ENCODE measurements at places on chromosomes 4 and X.

GRCh38 chrX:119529345-119530276 lies 35.6 kb downstream of the STEEP1 start:
- no peak for DNase-seq

DNA sequence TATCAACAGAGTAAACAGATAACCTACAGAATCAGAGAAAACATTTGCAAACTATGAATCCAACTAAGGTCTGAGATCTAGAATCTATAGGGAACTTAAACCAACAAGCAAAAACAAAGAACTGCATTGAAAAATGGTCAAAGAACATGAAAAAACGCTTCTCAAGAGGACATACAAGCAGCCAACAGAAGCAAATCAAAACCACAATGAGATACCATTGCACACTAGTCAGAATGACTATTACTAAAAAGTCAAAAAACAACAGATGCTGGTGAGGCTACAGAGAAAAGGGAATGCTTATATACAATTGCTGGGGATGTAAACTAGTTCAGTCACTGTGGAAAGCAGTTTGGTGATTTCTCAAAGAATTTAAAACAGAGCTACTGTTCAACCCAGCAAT lies 255.7 kb downstream of the TMEM47 start:
- no peak for DNase-seq

DNA sequence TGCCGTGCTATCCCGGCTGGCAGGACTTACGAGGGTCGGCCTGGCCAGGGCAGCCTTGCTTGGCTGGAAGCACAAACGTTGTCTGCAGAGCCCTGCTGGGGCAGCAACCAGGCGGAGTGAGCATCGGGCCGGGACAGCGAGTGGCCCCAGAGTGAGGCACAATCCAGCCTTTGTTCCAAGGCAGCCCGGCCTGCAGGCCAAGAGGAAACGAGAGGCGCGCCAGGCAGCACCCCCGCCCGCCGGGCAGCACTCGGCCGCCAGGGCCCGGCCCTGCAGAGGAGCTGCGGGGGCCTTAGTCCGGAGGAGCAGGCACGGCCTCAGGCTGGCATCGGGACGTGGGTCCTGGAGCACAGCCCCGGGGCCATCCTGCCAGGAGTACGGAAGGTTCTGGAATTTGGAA lies 24.1 kb downstream of the FGFRL1 start:
- peak; percentile 87 for DNase-seq

GRCh38 chr4:173111031-173111430 lies 57.6 kb upstream of the GALNT7 start:
- no peak for DNase-seq

DNA sequence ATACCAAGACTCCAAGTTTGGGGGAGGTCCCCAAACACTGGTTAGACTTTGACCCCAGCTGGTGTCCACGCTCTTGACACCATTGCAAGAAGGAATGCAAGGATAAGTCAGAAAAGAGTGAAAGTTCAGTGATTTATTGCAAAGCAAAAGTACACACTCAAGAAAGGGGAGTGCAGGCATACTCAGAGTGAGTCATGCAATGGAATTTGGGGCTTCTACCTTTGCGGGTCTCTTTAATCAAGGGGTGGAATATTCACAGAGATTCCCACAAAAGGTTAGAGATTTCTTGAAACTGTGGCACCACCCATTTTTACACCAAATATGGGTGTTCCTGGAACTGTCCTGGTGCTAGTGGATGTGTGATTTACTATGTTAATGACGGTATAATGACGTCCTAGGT lies 5.2 kb upstream of the SMIM10L2A start:
- DNase-seq, result no peak

GRCh38 chrX:150602743-150603142 lies 34.3 kb downstream of the MTM1 start:
- no peak for DNase-seq

- DNase-seq, result no peak
Measured at GRCh38 chrX:110755061-110755460, 40.6 kb downstream of the CHRDL1 start.

DNA sequence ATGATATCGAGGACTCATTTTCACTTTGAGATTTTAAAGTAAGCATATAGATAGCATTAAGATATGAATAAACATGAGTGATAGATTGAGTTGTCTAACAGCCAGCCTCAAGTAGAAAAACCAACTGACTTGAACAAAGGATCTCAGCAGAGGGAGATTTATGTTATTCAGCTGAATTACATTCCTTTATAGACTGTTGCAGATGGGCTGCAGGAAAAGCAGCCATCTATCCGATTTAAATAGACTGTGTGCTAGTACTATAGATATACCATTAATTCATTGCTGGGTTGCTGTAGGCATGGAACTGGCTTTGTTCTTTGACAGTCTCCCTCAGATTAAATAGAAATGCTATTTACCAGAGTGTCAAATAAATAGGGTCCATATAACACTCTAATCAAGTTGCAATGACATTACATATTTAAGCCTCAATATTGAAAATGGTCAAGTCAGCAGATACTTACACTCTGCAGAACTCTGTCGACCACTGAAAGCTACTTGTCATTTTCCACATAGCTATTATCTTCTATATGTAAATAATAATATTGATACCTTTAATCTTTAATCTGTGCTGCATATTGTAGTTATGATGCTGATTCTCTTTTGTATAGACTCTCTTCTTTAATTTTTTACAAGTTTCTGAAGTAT lies 750.8 kb downstream of the CENPC start:
- DNase-seq, result no peak

GRCh38 chr4:123246085-123246484 lies 150.5 kb upstream of the SPRY1 start:
- no peak for DNase-seq

- DNase-seq, result no peak
Measured at GRCh38 chr4:163762741-163763140, 268.3 kb downstream of the TMA16 start.

- no peak for DNase-seq
Measured at GRCh38 chr4:3724319-3725231, 41.6 kb upstream of the ADRA2C start.

DNA sequence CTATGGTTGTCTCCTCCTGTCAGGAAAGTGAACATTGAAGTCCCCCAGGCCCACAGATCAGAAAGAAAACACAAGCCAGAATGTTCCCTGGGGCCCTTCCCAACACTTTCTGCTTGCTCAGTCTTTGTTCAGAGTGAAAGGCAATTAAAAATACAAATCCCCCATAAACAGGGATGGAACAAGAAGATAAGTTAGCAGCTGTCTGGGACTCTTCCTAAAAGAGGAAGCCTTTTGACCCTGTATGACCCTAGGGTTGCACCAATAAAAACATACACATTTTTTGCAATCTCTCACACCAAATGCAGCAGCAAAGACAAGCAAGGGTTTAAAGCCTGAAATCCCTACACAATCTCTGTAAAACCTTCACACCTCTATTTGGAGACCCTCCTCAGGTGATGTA lies 22.6 kb downstream of the IRF2 start:
- DNase-seq, result no peak

DNA sequence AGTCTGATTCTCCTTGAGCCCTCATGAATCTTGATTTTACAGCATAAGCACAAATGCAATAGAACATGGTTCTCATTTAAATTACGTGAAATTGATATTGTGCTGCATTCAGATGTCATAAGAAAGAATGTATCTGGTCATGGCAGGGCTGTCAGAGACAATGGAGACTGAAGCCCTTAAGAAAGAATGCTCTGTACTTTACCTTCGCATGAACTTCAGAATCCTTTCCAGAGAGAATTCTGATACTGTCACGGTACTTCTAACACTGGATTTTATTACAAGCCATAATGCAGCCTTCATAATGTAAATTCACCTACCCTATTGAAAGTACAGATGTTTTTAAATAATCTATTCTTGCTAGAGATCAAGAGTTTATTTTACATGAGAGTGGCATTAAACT lies 677.9 kb upstream of the ADGRL3 start:
- no peak for DNase-seq

GRCh38 chr4:181017038-181017437 lies 1226.2 kb upstream of the TENM3 start:
- no peak for DNase-seq

- DNase-seq, result no peak
Measured at GRCh38 chr4:111502626-111503025, 642.6 kb upstream of the FAM241A start.

GRCh38 chrX:123833387-123833786 lies 26.5 kb upstream of the XIAP start:
- DNase-seq, result peak; percentile 65

- DNase-seq, result no peak
Measured at GRCh38 chr4:88674979-88675378, 22.6 kb downstream of the NAP1L5 start.

GRCh38 chr4:39637221-39637585 lies 1.5 kb downstream of the SMIM14 start:
- no peak for DNase-seq

DNA sequence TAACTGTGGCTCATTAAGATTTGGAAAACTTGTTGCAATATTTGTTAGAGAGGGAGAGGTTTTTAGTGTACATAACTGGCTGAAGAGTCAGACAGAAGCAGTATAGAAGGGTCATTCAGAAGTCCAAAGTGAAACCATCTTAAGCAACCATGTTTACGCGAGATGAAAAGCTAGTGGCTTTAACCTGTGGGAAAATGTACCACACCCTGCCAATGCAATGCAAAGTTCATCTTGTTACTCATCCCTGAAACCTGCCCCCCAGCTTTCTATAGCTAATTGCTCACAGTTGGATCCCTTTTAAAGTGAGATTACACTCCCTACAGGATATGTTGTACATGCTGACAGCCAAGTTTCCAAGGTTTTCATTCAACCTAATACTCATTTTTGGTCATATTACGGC lies 96.7 kb upstream of the RAPGEF2 start:
- no peak for DNase-seq

- DNase-seq, result no peak
Measured at GRCh38 chrX:116111934-116112595, 58.5 kb upstream of the AGTR2 start.

- DNase-seq, result no peak
Measured at GRCh38 chr4:41389356-41389755, 132.6 kb downstream of the UCHL1 start.

DNA sequence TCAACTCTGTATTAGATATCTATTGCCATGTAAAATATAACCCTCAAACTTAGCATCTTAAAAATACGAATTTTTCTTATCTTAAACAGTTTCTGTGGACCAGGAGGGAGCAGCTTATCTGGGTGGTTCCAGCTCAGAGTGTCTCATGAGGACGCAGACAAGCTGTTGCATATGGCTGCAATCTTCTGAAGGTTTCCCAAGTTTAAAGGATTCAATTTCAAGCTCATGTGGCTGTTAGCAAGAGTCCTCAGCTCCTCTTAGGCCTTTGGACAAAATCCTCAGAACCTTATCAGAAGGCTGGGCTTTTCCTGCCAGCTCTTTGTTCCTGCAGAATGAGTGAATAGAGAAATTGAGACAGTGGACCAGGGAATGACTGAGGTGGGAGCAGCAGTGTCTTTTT lies 2.8 kb upstream of the CTSO start:
- DNase-seq, result no peak

DNA sequence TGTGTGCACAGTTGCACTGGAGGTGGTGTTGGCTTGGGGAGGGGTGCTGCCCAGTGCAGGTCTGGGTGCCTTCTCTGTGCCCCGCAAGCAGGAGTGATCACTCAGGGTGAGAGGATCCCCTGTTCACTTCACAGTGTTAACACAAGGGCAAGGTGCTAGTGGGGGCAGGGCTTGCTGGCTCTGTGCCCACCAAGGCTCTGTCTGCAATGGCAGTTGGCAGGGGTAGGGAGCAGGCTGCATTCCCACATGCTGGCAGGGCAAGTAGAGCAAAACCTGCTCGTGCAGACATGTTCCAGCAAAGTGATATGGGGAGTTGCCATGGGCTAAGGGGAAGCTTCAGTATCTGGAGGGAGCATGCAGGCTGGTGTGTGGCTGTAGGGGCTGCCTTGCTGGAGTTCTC lies 428.0 kb downstream of the ZNF674 start:
- DNase-seq, result no peak

DNA sequence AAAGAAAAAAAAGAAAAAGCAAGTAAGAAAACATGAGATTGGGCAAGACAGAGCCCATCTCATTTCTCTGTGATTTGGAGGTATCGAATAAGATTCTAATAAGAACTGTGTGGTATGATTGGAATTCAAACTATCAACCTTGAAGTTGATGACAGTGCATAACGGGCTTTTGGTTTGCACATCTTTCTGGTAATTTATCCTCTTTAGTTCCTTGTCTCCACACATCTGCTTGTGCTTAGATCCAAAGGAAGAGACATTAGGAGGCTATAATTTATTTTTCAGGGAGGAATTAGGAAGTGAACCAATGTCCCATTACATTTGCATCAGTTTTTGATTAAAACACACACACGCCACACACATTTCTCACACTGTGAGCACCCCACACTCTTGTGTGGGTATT lies 149.9 kb downstream of the ARSF start:
- no peak for DNase-seq

DNA sequence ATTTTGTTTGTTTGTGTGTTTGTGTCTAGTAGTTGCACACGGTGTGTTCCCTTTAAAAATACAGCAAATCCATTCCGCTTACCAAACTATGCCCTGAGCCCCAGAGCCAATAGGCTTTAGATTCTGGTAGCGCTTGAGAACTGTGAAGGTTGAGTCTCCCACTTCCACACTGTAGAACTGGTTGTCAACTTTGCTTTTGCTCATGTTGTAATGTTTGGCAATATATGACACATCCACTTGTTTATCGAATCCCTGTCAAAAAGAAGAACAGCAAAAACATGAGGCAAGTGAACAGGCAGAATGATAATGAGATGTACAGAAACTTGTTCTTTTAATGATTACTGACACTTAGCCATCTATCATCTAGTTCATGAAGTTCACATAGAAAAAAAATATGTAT lies 200.6 kb downstream of the MAPK10 start:
- DNase-seq, result no peak

GRCh38 chrX:134174859-134175258 lies 62.1 kb upstream of the CCDC160 start:
- DNase-seq, result no peak

- no peak for DNase-seq
Measured at GRCh38 chr4:56823933-56824600, 2.6 kb upstream of the SPINK2 start.

- DNase-seq, result no peak
Measured at GRCh38 chr4:88075336-88075735, 67.9 kb downstream of the PKD2 start.

DNA sequence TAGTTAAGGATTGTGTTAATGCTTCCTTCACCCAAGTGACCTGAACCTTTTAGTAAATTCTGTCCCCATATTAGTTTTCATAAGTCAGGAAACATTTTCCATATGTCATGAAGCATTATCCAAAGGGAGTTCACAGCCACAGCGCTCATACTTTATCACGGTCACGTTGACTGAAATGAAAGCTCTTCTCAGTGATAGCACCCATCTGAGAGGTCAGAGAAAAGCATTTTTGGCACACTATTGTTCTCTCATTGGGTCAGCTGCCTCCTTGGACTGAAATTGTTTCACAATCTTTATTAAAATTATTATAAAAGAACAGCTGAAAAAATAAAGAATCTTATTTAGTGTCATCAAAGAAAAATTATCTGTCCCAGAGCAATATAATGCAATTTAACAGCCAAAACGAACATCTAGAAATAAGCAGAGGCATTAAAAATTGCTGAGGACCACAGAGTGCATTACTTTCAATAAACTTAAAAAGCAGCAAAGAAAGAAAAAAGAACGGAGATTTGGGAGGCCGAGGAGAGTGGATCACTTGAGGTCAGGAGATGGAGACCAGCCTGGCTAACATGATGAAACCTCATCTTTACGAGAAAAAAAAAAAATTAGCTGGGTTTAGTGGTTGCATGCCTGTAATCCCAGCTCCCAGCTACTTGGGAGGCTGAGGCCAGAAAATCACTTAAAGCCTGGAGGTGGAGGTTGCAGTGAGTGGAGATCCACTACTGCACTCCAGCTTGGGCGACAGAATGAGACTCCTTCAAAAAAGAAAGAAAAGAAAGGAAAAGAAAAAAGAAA lies 680.8 kb upstream of the FAM241A start:
- no peak for DNase-seq

- DNase-seq, result no peak
Measured at GRCh38 chr4:90641861-90642599, 514.8 kb downstream of the CCSER1 start.

Data from left hindlimb (tissue), 1 donor.